ENCODE measurements at places on chromosomes 13 and 19. TPM values are rescaled to one million over a fixed set of nuclear protein-coding genes. Genes with fewer than 3 reads are reported as not detected.

GRCh38 chr19:30385174-30385573 is 13.0 kb downstream of the ZNF536 start:
- DNase-seq = no peak

TMED1 gene
- 21.0 TPM for total RNA-seq

DNA sequence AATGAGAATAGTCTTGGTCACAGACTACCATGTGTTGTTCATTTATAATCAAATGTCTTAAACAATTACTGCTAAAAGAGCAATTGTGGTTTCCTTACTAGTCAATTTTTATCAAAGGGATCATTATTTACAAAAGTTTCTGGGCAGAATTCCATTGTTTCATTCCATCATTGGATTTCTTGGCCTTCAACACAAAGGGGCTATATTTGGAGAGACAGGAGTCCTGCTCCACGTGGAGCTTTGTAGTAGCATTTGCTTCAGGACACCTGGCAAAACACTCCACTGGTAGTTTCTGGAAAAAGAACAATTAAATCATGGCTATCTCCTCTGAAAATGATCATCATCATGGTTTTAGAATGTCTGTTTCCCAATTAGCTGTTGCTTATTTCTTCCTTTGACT is 22.3 kb upstream of the STARD13 start:
- no peak for DNase-seq

SIAH3 gene
- 0.03 TPM for total RNA-seq

DNA sequence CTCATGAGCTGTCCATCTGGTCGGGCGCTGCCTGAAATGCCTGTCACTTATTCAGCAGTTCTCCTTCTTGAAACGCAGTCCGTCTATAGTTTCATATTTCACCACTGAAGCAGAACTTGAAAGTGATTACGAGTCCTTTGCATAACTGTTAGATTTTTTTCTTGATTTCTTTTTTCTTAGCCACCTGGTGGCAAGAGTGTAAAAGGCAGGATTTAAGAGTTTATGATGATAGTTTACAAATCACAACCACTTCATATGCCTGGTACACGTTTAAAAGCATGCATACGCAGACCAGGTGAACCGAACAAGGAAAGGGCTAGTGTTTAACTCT is 45.8 kb downstream of the GGACT start:
- no peak for DNase-seq

IGFLR1 gene
- 106 TPM for total RNA-seq

DNA sequence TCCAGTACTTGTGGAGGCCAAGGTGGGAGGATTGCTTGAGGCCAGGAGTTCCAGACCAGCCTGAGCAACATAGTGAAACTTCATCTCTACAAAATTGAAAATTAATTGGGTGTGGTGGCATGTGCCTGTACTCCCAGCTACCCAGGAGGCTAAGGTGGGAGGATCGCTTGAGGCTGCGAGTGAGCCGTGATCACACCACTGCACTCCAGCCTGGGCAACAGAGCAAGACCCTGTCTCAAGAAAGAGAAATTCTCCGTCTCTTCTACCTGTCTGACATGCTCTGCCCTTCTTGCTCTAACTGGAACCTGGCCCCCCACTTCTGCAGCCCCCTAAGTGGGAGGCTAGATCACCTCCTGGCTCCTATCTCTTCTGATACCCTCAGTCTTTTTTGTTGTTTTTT is 7.4 kb downstream of the EIF3K start:
- DNase-seq = no peak

DNA sequence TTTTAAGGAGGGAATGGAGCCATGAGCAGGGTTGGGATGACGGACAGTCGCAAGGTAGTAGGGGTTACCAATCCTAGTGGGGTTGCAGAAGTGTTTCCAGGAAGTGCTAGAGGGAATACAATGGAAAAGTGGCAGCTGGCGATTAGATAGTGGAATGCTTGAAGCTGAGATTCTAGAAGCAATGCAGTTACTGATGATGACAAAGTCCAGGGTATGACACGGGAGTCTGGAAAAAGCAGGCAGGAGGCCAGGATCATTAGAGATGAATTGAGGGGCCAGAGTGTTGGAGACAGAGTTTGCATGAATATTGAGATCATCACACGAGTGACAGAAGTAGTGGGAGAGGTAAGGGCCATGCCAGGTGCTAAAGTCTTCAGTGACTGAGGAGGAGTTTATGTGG is 17.3 kb upstream of the KL start:
- no peak for DNase-seq

DNA sequence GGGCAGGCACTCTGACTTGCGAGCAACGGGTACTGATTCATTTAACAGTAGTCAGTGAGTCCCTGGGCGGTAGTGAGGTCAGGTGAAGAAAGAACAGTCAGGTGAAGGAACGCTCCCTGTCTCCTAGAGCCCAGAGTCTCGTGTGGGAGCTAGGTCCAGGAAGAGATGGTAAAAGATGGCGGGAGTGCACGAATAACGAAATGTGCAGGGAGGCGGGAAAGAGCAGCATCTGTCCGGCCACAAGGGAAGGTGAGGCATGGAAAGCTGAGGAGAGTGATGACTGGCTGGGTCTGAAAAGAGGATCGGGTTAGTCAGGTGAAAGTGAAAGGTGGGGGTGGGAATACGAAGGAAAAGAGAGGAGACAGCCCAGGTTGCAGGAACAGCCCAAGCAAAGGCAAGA is 63.9 kb upstream of the SLC15A1 start:
- no peak for DNase-seq

GRCh38 chr13:38341149-38341692 is 8.4 kb upstream of the UFM1 start:
- DNase-seq = no peak

DNA sequence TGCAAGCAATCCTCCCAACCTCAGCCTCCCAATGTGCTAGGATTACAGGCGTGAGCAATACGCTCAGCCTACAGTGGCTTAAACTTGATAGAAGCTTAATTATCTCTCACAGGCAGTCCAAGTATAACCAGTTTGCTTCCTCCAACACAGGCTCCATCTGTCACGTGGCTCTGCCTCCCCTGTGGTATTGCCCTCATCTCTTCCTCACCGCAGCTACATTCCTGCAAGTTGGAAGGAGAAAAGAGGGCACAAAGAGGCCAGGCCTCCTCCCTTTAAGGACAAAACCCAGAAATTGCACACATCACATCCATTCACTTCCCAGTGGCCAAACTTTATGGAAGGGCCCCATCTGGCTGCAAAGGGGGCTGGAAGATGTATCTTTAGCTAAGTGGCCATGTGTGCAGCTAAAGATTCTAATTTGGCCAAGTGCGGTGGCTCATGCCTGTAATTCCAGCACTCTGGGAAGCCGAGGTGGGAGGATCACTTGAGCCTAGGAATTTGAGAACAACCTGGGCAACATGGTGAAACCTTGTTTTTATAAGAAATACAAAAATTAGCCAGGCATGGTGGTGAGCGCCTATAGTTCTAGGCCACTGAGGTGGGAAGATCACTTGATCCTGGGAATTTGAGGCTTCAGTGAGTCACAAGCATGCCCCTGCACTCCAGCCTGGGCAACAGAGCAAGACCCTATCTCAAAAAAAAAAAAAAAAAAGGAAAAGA is 3.1 kb upstream of the SDHAF1 start:
- DNase-seq = no peak

IL17D gene
- total RNA-seq = 0.29 TPM

ENOX1 gene
- 0.17 TPM for total RNA-seq

DNA sequence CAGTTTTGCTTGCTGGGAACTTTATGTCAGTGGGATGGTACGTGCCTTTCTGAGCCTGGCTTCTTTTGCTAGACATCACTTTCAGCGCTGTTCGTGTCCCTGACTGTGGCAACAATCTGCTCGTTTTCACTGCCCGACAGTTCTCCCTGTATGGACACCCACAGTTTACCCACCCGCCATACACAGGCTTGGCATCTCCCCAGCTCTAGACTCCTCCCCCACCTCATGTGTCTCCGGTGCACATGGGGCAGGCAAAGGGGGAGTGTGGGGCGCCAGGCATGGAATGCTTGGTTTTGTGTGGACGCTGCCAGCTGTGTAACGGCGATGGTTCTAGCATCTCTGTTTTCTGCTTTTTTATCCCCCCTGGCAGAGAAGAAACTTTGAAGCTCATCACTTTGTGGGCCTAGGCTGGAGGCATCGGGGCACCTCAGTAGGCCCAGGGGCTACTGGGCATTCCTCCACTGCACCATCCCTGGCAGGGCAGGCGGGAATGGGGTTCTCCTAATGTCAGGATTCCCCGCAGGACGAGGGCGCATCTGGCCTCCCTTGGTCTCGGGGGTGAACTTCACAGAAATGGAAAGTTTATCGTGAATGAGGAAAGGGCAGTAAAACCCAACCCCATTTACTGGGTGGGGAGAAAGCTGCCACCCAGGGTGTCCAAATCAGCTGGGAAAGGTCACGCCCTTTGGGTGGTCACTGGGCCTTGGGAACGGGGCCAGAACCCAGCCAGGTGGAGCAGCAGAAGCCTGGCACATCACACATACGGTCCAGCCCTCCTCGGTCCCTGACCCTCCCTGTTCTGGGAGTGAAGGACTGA is 60.8 kb downstream of the CEBPG start:
- DNase-seq = no peak

DNA sequence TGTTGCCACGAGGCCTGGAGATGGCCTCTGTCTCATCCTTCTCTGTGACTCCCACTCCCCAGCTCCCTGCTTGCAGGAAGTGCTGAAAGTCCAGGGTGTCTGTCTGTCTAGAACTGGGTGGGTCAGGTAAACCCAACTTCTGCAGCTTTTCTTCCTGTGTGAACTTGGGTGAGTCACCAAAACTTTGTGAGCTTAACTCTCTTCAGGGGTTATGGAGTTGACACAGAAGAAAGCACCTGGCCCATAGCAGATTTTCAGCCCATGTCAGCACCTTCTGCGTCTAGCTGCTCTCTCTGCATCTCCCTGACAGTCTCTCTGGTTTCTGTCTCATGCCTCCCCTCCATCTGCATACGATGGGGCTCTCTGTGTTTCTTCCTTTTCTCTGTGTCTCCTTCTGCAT is 4.2 kb upstream of the CACNG7 start:
- DNase-seq = no peak

GRCh38 chr19:43562226-43562697 is 13.1 kb downstream of the XRCC1 start:
- DNase-seq = no peak

MEIOSIN gene
- not detected for total RNA-seq

WDR88 gene
- not detected for total RNA-seq

DNA sequence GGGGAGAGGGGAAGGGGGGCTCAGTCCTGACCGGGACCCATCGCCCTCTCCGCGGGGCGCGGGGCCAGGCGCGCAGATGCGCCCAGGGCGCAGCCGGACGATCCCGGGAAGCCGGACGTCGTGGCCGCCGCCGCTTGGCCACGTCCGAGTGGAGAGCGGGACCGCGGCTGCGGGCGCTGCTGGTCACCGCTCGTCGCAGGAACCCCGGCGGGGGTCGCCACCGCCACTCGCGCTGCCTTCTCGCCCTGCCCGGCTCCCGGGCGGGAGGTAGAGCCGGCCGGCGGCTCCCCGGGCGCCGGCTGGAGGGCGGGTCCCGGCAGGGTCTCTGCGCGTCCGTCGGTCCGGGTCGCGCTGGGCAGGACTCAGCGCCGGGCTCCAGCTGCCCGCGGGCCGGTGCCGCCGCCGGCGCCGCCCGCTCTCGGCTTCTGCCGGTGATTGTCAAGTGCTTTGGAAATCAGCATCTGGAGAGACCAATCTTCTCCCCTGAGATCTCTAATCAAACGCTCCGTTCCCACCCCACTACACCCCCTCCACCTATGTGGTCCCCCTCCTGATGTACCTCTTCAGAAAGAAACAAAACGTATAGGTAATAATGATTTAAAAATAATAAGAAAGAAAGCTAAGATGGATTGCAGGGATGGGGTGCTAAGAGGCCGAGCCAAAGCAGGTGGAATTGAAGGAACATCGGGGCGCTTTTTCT is 464.4 kb downstream of the ITGBL1 start:
- no peak for DNase-seq

GRCh38 chr13:110506859-110507566 is 54.5 kb downstream of the RAB20 start:
- DNase-seq = no peak

DNA sequence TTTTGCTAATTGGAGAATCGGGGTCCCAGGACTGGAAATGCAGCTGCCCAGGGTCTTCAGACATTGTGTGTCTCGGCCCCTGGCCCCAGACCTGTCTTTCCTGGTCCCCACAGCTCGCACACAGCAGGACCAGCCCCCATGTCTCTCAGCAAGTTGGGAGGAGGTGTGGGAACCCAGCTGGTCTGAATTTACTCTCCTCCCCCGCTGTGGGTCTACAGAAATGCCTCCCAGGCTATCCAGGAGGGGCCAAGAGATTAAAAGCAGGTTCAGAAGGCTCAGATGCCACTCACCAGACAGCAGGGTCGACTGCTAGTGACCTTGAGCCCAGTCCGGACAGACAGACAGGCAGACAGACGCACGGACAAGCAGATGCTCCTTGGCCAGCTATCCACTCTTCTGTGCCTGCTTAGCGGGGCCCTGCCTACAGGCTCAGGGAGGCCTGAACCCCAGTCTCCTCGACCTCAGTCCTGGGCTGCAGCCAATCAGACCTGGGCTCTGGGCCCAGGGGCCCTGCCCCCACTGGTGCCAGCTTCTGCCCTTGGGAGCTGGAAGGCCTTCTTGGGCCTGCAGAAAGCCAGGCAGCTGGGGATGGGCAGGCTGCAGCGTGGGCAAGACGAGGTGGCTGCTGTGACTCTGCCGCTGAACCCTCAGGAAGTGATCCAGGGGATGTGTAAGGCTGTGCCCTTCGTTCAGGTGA is at the start of gene DAND5:
TSS of gene DAND5 (plus strand) at position 285 of the 697 bp plus-strand sequence. CDS start at position 370, 85 bp downstream.
- DNase-seq = no peak

DNA sequence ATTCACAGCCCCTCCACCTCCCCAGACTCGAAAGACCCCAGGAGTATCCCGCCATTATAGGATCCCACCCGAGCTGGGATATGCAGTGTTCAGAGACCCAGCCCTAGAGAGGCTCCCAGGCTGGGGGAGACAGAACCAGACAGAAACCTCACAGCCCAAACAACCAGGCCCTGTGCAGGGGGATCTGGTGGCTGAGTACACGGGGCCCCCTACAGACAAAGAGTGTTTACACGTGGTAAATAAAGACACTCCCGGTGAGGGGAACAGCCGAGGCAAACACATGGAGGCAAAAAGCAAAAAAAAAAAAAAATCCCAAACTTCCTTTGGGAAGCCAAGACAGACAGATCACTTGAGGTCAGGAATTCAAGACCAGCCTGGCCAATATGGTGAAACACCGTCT is 25.1 kb downstream of the TINCR start:
- DNase-seq = no peak

RDH13 gene
- total RNA-seq = 26.4 TPM

OR7G1 gene
- not detected for total RNA-seq

CACNG6 gene
- total RNA-seq = not detected

All from activated T-helper 1 cell treated with anti-CD3 and anti-CD28 coated beads, Interleukin-12 subunit alpha, Interleukin-12 subunit beta, Interleukin-2, Interleukin-4 antibody, amounts not matched to agents 30 ng/mL and 10 ng/mL and 1 ng/mL, durations not matched to agents 14 hours and 24 hours and 36 hours (primary cell).